ENCODE measurements at places on chromosomes 7 and 10.

DNA sequence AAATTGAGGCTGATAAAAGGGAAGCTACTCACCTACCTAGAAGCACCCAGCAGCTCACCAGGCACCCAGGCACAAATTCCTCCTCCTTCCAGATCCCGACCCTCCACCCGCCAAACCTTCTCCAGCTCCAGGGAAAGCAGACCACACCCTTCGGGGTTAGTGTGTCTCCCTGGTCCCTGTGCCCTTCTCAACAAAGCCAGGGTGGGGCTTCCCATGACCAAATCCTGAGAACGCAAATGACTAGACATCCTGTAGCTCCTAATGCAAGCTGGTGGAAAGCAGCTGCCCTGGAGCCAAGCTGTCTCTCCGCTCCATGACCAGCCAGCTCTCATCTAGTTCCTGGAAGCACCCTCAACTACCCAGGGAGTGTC, 4.4 kb downstream of the TBX20 start:
- no peak for DNase-seq

GRCh38 chr7:111753968-111754367, 191.7 kb upstream of the IMMP2L start:
- DNase-seq, result no peak

DNA sequence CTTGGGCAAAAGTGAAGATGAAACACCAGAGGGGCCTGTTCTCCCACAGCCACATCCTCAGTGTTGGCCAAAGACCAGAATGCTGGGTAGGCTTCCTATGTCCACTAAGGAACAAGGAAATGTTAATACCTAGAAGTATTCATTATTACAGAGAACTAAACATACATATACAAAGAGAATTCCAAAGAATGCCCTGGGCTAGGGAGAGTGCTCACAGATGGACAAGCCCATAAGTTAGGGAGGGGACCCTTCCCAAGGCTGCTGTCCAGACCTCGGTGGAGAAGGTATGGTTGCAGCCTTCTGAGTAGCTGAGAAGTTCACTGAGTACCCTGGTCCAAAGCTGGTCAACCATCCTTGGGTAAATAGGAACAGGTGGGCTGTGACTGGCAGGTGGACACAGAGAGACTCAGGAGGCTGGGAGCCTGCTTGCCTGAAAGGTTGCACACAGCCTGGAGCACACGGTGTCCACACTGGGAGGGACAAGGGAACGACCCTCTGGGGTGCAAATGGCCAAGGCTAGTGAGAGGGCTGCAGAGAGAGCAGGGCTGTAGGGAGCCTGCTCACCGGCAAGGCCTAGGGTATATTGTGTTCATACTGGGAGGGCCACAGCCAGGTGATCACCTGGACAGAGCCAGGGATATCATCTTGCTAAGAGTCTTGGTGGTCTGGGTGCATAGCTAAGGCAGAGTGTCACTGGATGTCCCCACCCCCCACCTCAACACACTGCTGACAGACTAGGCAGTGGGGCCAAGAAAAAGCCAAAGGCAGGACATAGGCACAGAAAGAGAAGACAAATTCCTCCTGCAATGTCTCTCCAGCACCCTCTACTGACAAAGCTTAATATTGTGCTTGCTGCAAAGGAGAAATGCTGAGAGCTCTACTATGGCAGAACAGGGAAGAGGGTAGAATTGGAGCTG, 40.3 kb downstream of the CPVL start:
- DNase-seq, result no peak

- no peak for DNase-seq
Observed at GRCh38 chr10:129035052-129035827, 431.8 kb upstream of the MGMT start.

DNA sequence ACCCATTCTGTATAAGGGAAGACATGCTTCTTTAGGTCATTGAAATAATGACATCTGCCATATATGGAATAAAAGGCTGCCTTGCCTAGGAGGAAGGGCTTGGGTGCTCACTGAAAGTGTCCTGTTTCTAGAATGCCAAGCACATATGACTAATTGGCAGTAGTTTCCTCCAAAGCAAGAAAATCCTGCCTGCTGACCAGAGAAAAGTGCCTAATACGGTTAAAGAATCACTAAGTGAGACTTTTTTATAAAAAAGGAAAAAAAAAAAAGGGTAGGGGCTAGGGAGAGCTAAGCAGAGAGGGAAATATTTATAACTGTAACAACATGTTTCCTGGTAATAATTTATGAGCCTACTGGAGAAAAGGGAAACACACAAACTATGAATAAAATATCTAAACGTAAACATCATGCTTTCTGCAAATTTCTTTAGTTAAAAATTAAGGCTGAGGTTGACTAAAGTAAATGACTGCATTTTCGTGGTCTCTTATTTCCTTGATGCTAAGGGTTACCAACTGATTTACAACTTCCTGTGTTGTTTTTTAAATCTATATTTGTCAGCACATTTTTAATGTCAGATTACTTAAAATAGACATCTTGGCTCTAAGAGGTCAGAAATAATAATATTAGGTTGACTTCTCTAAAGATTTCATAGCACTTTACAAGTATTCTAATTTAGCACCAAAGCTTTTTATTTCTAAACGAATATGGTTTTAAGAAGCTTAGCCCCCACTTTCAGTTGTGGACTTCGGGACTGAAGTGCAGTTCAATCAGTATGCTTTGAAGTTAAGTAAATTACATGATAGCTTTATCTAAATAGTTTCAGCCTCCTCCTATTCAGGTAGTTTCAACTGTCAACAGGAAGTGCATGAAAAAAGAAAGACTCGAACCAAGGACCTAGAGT, 89.6 kb downstream of the CABCOCO1 start:
- DNase-seq, result no peak

- no peak for DNase-seq
Observed at GRCh38 chr7:54076616-54077015, 465.6 kb upstream of the VSTM2A start.

DNA sequence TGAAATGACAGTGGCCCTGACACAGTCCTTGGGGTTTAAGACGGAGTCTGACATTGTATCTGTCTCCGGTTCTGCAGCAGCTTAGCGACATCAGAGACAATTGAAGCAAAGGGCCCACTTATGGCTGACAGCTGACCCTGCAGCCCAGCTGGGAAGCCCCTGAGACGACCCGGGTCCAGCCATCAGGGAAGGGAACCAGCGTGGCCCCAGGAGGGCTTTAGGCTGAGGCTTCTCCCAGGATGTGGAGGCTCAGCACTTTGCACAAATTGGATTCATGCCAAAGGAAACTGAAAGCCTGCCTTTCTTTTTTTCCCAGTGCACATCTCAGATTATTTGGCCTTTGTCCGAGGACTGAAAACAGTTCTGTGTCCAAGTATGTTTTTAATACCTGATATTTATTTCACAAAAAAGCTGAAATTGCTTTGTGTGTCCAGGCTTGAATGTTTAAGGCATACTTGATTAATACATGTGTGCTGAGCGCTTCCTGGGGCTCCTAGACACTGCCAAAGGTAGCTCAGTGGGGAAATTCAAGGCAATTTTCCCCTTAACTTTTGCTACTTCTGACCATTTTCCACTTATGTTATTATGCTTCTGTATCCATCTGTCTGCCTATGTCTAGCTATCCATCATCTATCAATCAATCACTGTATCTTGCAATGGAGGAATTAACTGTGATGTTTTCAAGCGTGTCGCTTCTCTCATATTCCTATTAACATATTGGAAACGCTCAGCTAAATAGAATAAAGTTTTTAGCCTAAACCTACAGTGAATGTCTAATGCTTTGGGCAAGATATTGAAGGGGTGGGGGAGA, 34.8 kb downstream of the KLF6 start:
- DNase-seq, result no peak

- DNase-seq, result no peak
Observed at GRCh38 chr10:116469437-116469836, 41.8 kb downstream of the PNLIPRP3 start.

DNA sequence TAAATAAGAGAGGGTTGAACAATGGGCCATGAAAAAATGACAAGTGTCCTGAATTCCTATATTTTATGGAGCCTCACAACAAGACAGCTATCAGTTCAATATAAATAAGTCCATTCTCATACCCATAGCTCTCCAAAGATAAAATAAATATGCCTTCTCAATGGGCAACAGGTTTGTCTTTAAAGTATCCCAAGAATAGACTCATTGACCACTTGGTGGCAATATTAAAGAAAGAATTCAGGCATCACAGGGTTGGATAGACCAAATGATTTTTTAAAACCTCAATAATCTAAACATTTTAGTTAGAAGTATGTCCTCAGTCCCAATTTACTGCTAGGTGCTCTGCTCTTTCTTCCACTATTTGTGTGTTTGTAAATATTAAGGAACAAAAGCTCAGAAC, 165.1 kb upstream of the WNT16 start:
- DNase-seq, result no peak

- DNase-seq, result no peak
Observed at GRCh38 chr7:148858489-148858888, 25.6 kb downstream of the EZH2 start.

DNA sequence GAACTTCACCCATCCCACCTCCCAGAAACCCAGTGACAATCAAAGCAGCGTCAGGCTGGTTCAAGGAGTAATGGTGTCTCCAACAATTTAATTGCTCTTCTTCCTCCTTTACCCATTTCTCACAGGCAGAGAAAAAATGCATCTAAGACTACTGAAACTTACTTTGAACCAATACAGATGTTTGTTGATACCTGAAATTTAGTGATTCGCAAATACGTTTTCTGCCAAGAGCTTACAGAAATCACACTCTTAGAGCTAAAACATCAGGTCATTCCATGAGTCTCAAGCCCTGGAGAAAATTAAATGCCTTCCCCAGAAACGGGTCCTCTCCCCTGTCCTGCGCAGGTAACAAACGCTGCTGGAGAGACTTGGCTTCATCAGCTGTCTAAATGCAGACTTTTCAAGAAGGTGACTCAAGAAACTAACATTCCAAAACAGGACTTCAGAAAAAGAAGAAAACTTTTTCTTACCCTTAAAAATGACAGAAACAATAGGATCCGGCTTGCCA, 443 bp downstream of the MYOF start:
- no peak for DNase-seq

DNA sequence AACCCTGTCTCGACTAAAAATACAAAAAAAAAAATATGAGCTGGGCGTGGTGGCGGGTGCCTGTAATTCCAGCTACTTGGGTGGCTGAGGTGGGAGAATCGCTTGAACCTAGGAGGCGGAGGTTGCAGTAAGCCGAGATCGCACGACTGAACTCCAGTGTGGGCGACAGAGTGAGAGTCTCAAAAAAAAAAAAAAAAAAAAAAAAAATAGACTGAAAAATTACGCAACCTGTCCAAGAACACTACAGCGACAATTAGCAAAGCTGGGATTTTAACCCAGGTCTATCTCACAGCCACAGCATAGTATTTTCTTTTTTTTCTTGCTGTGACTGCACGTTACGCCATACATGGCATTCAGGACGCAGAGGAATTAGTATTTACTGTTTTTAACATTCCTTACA, 1.1 kb upstream of the RABGEF1 start:
- DNase-seq, result no peak

DNA sequence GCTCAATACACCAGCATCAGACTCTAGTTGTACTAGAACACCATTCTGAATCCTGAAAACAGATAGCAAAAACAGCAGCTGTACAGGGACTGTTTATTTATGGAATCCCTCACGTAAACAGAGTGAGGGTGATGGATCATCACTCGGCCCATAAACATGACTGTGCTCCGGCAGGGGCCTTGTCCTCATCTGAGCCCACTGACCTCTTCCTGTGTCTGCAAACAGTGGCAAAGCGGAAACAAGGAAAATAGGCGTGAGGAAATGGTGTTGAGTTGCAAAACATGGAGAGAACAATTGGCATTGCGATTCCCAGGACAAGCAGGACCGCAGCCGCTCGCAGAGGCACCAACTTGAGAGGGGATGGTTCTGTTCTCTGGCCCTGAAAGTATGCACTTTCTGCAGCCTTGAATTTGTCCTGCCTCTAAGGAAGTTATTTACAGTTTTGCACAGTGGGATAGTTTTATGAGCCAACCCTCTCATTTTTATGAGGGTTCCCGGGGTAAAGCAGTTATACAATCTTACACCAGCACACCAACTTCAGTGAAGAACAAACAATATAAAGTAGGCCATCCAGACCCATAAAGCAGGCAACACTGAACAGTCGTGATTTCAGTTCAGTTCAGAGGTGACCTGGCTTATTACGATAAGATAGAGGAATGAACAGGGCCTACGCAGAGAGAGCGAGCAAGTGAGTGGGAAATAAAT, 248.0 kb upstream of the FZD8 start:
- DNase-seq, result no peak

GRCh38 chr10:92091965-92092364, 168.4 kb downstream of the BTAF1 start:
- DNase-seq, result no peak

DNA sequence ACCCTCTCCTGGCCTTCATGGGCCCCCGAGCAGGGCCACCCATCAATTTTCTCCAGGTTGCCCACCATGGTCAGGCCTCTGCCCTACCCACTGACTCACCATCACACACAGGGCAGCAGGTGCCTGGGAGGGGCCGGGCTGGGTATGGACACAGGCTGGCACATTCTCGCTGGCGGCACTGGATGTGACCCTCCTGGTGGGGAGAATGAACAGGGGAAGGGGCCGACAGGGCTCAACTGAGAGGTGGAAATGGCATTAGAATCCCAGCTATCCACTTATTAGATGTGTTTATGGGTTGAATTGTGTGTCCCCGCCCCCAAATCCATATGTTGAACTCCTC, 16.4 kb downstream of the KCP start:
- DNase-seq, result no peak

DNA sequence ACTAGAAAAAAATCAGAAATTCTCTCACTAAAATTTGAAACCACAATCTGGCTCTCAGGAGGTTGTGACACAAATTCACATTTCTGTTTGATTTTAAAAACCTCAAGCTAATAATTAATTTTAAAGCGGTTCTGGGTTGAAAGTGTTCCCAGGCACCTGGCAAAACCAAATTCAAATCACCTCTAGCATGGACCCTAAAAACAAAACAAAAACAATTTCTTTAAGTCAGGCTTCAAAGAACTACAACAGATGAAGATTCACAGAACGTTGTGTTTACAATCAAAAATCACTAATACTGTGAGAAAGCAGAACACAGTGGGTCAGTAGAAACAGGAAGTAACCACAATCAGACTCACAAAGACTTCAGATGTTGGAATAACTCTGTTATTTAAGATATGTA, 7.2 kb upstream of the RELN start:
- DNase-seq, result no peak

DNA sequence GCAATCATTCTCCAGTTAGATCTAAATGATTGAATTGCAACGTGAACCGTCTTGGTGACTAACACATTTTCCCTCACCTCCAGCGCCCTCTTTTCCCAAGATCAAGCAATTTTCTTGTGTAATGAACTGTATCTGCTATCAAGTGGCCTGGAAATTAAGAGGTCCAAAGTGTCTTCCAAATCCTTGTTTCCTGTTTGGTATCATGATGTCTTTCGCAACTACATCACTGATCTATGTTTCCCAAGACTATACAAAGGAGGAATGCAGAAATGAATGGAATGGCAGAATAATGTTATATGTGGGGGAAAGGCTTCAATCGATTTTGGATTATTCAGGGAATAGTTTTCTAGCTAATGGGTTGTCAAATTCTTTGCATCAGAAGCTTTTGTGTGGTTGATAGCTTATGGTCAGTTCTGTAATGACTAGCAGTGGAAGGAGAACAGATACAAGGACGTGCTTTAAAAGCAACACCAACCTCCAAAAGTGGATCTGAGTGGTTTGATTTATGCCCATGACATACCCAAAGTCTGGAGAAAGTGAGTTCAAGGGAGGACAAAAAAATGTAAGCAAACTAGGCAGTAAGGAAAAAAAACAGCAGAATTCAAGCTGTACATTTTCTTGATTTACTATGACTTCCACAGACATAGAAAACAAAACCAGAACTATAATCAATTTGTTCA, 14.6 kb upstream of the ZEB1 start:
- no peak for DNase-seq
